ENCODE measurements at places on chromosomes 7 and 10.

DNA sequence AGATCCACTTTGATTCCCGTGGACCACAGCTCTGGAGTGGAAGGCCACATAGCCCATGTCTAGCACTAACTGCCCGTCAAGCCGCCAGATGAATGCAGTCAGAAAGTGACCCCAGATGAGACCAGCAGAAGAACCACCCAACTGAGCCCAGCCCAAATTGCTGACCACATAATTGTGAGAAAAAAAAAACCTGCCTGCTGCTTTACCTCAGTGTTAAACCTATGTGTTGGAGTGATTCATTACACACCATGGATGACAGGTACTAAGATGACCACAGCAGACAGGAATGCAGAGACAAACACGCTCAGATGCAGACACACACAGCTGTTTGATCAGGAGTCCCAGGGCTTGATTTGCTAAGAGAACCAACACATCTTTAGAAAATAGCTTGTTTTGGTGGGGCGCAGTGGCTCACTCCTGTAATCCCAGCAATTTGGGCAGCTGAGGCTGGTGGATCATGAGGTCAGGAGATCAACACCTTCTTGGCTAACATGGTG lies 168.1 kb upstream of the PPP2R2D start:
- no peak for DNase-seq

DNA sequence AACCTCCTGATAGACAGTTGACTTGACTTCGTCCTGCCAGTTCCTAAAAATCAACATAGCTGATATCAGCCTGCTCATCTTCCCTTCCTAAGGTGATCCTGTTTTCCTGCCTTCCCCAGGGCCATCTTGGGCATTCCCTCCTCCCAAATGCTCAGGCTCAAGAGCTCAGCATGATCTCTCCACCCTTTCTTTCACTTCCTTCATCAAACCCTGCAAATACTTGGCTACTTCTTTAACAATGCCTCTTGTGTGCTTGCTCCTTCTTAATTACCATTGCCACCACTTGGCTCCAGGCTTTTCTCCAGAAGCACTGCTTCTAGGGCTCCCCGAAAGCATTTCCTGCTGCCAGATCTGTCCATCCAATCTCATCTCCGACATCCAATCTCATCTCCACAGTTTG lies 7.3 kb downstream of the FSCN3 start:
- no peak for DNase-seq

DNA sequence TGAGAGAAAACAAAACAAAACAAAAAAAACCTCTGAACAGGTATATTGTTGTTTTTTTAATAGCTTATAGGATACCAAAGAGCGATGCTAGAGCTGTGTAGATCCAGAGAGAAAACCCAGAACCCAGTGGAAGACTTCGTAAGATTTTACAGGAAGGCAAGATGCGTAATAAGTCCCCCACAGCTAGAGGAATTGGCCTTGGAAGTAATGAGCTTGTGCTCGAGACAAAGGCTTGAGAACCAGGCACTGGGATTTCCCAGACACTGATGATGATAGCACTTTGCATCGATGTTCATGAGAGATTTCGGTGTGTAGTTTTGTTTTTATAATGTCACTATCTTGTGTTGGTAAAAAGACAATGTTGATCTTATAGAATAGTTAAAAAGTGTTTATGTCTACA lies 821.5 kb upstream of the IGFBP3 start:
- DNase-seq: no peak

DNA sequence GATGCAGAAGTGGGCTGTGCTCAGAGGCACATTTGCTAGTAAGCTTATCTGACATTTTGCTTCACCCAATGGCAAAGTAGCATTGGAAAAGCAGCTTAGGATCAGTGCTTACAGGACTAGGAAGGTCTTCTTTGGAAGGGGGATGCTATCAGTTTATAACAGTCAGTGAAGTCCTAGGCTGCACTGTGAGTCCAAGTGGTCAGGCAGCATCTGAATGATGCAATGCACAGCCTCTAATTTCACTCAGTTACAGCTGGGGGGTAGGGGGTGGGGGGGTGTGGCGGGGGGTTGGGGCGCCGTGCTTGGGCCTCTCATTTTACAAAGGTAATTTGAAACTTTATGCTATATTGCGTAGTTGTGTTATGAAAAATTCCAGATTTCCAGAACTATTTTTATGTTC lies 652.3 kb upstream of the MGMT start:
- DNase-seq: no peak

GRCh38 chr10:61628875-61629513 lies 33.7 kb upstream of the CABCOCO1 start:
- DNase-seq: no peak

DNA sequence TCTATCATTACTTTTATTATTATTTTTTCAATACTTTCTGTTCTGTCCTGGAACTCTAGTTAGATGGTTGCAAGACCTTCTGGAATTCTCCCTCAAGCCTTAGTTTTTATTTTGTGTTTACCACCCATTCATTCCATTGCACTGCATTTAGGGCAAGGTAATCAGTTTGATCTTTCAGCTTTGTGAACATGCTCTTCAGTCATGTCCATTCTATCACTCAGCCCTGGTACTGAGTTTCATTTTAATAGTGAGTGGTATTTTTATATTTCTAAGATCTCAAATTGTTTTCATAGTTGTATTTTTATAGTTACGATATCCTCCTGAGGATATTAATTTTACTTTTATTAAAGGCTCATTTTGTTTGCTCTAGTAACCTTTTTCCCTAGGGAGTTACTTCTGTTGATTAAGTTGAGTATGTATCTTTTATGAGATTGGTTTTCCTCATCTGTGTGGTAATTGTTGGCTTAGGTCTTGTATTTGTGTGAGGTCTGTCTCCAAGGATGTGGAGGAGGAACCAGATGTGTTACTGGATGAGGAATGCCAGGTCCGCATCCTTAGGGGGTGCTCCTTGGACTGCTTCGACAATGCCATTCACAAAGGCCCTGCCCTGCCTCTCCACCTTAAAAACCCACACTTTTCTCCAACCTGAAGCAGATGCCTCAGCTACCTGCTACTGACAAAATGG lies 46.7 kb upstream of the RAB18 start:
- no peak for DNase-seq

DNA sequence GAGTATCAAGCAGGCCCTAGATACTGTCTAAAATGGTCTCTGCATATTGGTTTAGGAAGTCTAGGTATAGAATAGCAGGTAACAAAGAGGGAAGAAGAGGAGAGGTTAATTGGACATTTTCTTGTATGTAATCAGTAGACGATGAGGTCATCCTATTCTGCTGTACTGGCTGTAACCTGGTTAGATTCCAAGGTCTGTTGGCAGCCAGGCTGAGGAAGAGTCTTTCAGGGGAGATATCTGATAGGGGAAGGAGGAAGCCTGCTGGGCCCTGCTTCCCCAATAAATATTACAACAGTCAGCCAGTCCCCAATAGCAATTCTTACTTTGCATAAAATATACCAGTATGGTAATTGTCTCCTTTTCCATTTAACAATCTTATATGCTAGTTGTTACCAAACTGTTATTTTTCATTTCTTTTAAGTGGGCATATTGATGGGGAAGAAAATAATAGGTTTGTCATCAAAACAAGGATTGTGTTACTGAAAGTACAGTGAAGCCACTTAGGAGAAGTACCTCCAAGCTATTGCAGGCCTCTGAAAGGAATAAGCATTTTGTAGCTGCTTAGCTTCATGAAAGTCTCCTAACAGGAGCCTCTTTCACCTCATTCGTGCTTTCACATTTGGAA lies 186.4 kb downstream of the LRRC4 start:
- DNase-seq: peak; percentile 88

DNA sequence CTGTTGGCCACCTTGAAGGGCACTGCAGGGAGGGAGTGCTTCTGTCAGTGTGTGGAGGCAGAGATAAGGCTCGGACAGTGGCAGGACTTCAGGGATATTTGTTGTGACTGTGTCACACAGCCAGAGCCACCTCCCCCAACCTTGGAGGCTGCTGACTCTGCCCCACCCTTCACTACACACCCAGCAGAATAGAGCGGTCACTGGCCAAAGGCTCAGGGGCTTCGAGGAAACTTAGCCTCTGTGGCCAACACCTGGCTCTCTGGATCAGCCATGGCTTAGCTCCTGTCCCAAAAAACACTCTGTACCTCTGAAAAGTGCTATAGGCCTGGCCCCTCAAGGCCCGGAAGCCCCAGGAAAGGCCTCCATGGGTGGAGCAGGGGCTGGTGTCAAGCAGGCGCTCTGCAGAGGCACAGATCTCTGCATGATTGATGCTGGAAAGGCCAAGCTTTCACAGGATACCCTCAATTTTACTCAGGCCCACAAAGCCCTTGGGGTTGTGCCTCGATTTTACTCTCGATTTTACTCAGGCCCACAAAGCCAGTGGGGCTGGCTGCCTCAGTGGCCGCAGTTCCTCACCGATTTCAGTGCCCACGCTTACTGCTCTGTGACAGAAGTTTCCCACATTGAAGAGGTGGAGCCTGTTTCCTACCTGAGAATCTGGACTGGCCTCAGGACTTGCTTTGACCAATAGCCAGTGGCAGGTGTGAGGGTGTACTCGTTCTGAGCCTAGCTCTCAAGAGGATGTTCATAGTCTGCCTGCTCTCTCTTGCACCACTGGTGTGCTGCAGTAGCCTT lies 113.2 kb upstream of the GPR26 start:
- DNase-seq: no peak

- no peak for DNase-seq
These were observed at the start of gene ST8SIA6 for GRCh38 chr10:17454161-17455014. TSS of gene ST8SIA6 (minus strand) at chr10:17454595. CDS start at chr10:17454255, 340 bp downstream.

- no peak for DNase-seq
These were observed 18.8 kb upstream of the SH2D4B start for GRCh38 chr10:80518807-80519360.

All from C1 segment of cervical spinal cord (tissue), 14 donors.